BJ (cell line): ENCODE measurements at places on chromosomes 3 and 15.

- no peak for DNase-seq
Measured at GRCh38 chr3:100129941-100130340, 15.6 kb upstream of the FILIP1L start.

- no peak for DNase-seq
Measured at GRCh38 chr3:173688216-173688842, 290.8 kb downstream of the NLGN1 start.

DNA sequence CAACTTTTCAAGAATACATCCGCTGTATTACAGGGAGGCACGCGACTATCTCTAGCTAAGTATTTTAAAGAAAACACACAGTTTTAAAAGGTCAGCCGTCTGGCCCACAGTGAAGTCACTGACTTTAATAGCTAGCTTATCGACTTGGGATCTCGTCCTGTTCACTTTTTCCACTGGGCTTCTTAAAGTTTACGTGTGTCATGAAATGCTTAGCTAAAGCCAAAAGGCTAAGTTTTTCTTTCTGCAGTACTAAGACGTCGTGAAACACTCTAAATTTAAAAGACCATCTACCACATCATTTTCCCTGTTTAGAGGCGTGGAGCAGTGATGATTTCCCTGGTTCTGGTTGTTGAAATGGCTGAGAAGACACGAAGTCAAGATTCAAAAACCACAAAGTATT is 27.1 kb downstream of the LRIG1 start:
- peak; percentile 86 for DNase-seq

GRCh38 chr3:196989721-196990262 is 21.2 kb upstream of the PIGZ start:
- DNase-seq, result no peak

GRCh38 chr15:101039461-101039860 is 120.3 kb downstream of the LRRK1 start:
- DNase-seq, result no peak

DNA sequence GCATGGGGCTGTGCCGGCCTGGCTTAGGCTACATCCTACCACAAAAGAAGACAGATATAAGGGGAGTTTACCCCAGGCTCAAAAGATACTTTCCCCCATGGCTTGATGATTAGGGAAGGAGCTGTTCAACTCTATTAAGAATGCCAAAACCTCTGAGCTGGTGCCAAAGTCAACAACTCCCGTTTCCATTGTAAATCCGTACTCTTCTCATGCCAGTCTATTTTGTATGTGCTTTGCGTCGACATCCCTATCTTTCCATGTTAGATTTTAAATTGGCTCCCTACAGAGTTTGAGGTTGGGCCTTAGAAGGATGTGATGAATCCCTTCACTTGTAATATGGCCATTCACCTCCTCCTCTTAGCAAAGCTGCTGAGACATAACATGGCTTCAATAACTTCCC is 46.9 kb downstream of the RLBP1 start:
- DNase-seq, result no peak

GRCh38 chr15:51263116-51263515 is 75.3 kb downstream of the CYP19A1 start:
- no peak for DNase-seq

GRCh38 chr3:85041001-85041400 is 82.2 kb downstream of the CADM2 start:
- no peak for DNase-seq

DNA sequence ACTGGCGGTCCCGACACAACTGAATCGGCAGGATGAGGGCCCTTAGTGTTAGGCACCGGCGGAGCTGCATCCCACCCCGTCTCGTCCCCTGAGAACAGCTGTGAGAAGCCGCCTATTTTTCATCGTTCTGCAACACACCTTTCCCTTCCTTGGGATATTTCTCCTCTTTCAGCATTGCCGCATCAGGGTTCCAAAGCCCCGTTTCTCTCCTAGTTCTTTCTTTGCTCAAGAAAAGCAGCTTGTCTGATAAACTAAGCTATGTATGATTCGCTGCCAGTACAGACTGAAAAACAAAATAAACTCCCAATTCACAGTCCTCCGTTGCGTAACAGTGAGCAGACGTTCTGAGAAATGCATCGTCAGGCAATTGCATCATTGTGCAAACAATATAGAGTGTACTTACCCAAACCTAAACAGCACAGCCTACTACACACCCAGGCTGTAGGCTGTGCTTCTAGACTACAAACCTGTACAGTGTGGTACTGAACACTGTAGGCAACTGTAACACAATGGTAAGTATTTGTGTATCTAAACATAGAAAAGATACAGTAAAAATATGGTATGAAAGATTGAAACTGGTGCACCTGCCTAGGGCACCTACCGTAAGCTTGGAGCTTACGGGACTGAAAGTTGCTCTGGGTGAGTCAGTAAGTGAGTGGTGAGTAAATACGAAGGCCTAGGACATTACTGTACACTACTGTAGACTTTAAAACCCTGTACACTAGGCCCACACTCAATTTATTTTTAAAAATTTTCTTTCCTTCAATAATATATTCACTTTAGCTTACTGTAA is 8.9 kb upstream of the ADAMTS17 start:
- DNase-seq, result no peak

DNA sequence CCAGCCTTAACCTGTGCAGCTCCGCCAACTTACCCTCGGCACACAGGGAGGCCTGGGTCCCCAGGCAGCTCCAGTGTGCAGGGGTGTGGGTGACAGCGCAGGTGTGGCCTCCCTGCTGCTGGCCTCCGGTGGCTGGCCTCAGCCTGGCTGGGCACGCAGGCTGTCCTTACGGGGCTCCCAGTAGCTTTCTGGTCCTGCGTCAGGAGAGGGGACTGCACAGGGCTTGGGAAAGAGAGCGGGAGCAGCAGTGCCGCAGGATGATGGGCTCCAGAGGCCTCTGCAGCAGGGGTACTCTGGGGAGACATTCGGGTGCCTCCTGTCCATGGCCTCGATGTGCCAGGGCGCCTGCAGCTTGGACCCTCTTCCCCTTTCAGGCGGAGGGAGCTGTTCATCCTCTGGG is 9.4 kb downstream of the APBA2 start:
- DNase-seq, result no peak
